ENCODE measurements at places on chromosomes 1 and 21.

GRCh38 chr21:31754708-31754960 is 22.7 kb upstream of the SCAF4 start:
- no peak for DNase-seq

DNA sequence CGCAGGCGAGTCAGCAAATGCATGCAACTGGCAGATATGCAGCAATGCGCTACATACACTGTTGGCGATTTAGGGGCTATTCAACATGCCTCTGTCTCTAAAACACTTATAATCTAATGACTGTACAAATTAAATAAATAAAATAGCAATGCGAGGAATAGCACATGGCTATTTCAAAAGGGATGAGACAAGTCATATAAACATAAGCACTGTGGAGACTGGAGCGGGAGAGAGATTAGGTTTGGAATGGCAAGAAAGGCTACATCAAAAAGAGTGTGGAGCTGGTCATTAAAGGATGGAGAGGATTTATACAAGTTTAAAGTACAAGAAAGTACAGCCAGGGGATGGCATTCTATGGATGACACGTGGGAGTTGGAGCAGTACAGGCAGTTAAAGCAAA is 523.5 kb upstream of the CAMK1G start:
- DNase-seq: no peak

GRCh38 chr1:89530444-89531089 is 5.9 kb downstream of the LRRC8B start:
- no peak for DNase-seq

GRCh38 chr1:232968965-232969364 is 18.6 kb downstream of the NTPCR start:
- DNase-seq: no peak

GRCh38 chr1:174996476-174996875 is 3.3 kb upstream of the CACYBP start:
- no peak for DNase-seq

- no peak for DNase-seq
Observed at GRCh38 chr1:33137800-33138199, 44.0 kb downstream of the TRIM62 start.

DNA sequence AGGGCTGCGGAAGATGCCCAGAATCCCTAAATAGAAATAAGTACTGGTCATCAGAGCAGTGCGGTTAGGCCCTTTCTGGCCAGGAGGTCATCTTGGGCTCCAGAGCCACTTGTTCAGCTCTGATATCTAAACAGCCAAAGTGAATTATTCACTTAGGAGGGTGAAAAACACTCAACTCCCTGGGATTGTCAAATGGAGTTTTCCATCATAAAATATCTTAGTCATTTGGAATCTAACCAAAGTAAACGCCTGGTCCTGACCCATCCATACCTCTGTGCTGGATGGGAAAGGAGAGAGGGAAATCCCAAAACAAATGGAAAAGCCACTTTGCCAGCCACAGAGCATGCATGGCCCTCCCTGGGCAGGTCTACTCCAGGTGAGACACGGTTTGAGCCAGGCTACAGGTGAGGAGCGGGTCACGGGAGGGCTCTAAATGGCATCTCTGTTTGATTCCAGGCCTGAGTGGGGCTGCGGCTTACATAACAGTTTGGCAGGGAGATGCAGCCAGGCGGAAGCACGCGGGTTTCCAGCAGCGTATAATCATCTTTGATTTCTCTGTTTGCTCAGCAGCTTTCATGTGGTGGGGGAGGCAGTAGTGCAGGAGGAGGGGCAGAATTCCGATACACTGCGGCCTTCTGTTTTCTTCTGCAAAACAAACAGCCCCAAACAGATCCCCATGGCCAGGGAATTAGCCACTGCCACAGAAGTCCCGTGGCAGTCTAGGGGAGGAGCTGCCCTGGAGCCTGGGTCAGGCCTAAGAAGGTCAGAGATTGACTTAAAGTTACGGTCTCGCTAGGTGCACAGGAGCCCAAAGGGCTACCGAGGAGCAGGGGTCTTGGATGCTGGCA is 59.1 kb upstream of the ZNF648 start:
- DNase-seq: no peak

DNA sequence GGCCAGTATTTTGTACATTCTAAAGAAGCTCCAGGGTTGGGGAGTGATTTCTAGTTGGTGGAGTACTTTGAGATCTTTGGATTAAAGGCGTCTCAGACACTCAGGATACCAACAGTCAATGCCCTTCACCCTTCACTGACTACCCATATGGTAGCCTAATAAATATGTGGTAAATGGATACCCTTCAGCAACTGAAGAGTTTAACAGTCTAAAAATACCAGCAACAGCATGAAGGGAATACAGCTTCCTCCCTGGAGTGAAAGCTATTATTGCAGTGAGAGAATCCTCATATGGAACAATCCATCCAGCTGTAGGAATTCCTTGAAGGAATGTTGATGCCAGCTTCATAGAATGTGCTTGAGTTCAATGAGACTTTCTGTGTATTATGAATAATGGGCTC is 26.8 kb downstream of the DNAJC11 start:
- DNase-seq: no peak

- DNase-seq: no peak
Observed at GRCh38 chr1:235631816-235632215, 17.8 kb downstream of the GNG4 start.

Data from cerebellar nuclear complex (tissue), 1 donor.